ENCODE measurements at places on chromosomes 3 and 15.

DNA sequence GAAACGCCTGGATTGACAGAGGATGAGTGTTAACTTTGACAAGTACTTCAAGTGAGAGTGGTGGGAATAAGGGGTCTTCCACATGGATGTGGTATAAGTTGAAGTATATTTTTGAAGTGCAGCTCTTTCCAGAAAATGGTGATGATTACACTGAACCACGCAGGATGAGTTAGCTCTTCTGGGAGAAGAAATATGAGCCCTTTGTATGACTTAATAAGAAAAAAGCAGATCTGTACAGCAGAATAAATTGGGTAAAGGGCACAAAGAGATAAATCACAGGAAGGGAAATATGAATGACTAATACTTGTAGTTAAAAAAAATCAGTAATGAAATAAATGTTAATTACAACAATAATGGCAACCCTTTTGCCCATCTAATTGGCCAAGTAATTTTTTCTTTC lies 1.3 kb downstream of the CCR3 start:
- DNase-seq, result no peak

GRCh38 chr15:77179541-77179998 lies 108.7 kb upstream of the TSPAN3 start:
- DNase-seq, result no peak

GRCh38 chr3:46889381-46890110 lies 12.0 kb downstream of the PTH1R start:
- no peak for DNase-seq

- DNase-seq, result no peak
Observed at GRCh38 chr15:81950841-81951414, 94.9 kb downstream of the MEX3B start.

DNA sequence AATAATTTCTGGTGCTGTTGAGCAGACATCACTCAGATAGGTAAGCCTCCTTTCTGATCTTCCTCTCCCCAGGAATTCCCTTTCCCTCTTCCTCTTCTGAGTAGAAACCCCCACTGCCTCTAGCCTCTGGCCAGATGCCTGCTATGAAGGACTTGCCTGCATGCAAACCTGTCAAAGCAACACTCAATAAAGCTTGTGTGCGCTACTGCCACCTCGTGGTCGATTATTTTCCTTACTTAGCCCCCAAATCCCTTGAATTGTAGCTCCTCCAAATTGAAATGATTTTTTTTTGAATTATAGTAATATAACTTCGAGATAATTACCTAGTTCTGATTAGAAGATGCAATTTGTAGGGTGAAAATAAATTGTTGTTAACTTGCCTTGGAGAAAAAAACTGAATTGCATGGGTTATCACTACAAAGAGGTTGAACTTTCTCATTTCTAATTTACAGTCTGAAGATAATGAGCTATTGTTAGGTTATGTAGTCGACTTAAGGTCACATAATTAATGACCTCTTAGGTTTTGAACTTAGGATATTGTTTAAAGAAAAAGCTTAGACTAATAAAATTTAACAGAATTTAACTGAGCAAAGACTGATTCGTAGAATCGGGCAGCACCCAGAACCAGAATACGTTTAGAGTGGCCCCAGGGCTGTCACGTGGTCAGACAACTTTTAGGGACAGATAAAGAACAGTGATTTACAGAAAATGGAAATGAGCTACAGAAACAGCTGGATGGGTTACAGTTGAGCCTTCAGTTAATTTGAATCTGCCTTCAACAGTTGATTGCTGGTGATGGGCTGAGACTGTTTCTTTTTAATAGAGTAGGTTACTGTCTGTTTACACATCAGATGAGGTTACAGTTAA lies 269.3 kb downstream of the ARPP21 start:
- no peak for DNase-seq

- no peak for DNase-seq
Observed at GRCh38 chr3:43790060-43790459, 99.3 kb downstream of the ABHD5 start.

GRCh38 chr15:91073768-91074167 lies 26.3 kb upstream of the SV2B start:
- no peak for DNase-seq

- DNase-seq, result no peak
Observed at GRCh38 chr3:156132313-156132712, 11.9 kb downstream of the KCNAB1 start.

DNA sequence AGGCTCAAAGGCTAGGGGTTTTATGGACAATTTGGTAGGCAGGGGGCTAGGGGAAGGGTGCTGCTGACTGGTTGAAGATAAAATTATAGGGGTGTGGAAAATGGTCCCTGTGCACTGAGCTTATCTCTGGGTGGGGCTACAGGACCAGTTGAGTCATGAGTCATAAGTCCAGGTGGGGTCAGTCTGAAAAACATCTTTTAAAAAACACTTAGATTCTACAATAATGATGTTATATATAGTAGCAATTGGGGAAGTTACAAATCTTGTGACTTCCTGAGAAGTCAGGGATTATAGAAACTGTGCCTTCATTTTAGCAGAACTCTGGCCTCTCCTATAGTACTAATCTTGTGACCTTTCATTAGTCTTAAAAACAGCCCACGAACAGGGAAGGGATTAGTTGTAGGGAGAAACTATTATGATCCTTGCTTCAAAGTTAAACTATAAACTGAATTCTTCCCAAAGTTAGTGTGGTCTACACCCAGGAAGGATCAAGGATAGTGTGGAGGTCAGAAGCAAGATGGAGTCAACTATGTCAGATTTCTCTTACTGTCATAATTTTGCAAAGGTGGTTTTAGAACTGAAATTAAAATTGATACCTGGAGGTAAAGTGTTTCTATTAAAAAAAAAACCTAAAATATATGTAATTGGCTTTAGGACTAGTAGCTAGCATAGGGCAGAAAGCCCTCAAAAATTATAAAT lies 130.1 kb downstream of the P2RY1 start:
- no peak for DNase-seq

GRCh38 chr15:101526890-101527289 lies 37.4 kb upstream of the PCSK6 start:
- no peak for DNase-seq

- no peak for DNase-seq
Observed at GRCh38 chr3:36911990-36912804, 32.7 kb downstream of the TRANK1 start.

GRCh38 chr3:21158861-21159542 lies 592.0 kb downstream of the ZNF385D start:
- DNase-seq, result no peak

DNA sequence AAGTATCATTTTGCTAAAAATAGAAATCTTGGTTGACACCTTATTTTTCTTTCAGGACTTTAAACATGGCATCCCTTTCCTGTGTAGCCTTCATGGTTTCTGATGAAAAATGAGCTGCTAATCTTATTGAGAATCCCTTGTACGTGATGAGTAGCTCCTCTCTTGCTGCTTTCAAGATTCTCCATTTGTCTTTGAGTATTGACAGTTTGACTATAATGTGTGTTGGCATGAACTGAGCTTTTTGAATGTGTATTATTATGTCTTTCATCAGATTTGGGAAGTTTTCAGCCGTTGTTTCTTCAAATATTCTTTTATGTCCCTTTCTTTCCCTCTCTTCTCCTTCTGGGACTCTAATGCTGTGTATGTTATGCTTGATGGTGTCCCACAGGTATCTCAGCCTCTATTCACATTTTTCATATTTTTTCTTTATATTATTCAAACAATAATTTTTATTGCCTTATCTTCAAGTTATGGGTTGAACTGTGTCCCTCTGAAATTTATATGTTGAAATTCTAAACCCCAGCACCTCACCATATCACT lies 4.1 kb upstream of the C3orf22 start:
- no peak for DNase-seq

DNA sequence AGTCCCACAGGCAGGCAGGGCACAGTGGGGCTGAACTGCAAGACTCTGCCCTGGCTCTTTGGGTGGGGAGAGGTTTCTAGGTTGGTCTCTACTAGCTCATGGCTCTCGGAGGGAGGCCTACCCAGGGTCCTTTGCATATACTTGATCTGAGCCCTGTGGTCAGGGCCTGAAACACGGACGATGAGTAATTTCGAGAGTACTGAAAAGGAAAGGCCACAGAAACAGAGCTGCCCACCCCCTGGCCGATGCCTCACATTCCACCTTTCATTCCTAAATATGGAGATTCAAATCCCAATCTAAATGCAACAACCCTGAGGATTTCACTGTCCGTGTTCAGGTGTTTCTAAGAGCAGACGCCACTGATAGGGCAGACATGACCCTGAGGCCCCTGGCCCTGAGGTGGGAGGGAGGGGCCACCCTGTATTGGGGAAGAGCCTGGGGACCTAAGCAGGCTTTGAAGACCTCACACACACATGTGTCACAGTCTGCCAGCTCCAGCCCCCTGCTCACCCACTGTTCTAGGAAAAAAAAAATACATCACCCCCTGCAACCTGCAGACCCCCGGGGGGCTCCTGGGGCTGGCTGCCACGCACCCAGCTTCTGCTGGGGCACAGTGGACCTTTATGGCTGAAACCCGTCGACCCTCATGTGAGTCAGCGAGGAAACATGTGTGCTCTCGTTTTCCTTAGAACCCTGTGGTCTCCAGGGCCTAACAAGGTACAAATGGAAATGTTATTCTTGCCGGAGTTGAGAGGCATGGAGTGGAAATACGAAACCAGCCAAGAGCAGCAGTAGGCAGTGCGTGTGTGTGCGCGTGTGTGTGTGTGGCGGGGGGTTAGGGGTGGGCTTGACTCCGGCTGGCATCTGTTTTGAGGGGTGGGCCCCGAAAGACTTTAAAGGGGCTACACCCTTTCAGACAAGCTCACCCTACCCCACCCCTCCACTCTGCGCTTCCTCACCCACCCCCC lies 112.7 kb downstream of the CHSY1 start:
- no peak for DNase-seq

DNA sequence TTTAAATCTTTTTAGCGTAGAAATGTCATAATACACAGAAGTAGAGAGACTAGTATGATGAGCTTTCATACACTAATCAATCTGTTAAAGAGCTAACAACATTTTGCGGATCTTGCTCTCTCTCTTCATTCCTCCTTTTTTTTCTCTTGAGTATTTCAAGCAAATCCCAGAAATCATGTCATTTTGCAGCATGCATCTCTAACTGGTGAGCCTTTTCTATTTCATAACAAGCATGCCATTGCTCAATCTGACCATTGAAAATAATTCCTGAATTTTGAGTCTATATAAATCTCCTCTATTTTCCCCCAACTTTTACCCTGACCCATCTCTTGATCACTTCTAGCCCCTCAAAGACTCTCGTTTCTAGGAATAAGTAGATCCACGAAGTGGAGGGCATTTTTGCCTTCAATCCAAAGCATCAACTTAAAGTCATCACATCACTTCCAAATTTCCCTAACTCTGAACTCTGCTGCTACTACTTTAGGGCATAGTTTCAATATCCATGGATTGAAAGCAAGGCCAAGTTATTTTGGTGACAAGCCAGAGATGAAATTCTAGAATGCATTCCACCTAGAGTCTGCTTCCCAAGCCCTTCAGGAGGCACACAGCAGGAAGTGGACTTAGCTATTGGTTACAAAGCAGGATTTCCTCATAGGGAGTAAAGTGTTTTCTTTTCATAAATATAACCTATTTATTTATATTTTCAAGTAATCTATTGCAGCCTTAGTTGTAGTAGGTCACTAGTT lies 253.5 kb upstream of the ZPLD1 start:
- DNase-seq, result no peak

DNA sequence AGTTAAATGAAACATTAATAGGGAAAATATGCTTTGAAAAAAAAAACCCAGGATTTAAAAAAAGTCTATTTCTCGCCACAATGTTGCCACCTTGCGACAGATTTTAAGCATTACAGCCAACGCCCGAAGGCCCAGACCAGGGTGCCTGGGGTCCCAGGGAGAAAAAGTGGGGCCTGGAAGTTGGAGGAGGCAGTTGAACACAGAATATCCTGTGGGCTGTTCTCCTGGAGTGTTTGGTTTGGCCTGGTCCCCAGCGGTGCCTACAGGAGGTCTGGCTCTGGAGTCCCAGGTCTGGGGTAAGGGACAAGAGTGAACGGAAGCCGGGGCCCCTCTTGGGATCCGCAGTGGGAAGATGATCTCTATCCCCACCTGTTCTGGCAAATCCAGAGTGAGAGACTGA lies 3.4 kb downstream of the RNU6-1 start:
- DNase-seq, result no peak

DNA sequence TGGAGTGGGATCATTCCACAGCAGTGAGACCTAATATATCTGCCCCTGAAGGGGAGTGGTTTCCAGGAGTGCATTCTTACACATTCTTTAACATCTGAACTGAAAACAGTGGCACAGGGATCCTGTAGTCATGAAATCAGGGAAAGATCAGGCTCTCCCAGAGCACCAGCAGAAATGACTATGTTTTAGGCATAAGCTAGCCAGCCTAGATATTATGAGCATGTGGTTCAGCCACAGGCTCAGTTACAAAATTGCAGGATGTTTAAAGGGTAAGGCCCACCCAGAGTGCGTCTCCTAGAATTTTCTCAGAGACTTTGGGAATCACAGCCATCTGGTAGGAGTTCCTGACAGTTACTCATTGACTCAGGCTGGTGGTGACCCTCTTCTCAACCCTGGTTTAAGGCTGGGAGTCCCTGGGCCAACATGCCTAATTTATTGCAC lies 20.9 kb downstream of the FSTL1 start:
- no peak for DNase-seq

GRCh38 chr3:112395181-112395895 lies 62.4 kb downstream of the CD200 start:
- no peak for DNase-seq

DNA sequence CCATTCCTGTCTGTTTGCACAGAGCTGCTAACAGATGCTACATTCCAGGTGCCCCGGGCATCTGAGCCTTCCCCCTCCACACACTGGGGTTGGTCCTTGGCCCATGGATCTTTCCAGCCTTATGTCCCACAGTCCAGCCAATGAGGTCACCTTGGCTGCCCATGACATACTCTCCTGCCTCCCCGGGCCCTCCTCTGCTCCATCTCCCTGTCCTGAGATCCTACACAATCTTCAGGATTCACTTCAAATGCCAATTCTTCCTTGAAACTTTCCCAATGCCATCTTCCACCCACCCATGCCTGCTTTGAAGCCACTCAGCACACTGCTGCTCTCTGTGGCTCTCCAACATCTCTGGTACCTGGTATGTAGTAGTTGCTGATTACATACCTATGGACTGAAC lies 4.3 kb downstream of the CHRNA3 start:
- no peak for DNase-seq

- no peak for DNase-seq
Observed at GRCh38 chr15:48086576-48086975, 34.2 kb upstream of the SLC24A5 start.

GRCh38 chr15:68445351-68445750 lies 13.4 kb upstream of the ITGA11 start:
- DNase-seq, result no peak
